ENCODE measurements at places on chromosomes 11 and 22.
A peak's percentile ranks its signal among the peaks of the same experiment; 100 is the strongest.

DNA sequence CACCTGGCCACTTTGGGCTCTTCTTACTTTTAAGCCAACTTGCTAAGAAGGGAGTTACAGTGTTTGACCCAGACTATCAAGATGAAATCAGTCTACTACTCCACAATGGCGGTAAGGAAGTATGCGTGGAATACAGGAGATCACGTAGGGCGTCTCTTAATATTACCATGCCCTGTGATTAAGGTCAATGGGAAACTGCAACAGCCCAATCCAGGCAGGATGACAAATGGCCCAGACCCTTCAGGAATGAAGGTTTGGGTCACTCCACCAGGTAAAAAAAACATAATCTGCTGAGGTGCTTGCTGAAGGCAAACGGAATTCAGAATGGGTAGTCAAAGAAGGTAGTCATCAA, 1.0 kb upstream of the YPEL4 start:
- no peak for DNase-seq

GRCh38 chr11:93652161-93652597, 9.3 kb upstream of the CEP295 start:
- peak; percentile 37 for DNase-seq

DNA sequence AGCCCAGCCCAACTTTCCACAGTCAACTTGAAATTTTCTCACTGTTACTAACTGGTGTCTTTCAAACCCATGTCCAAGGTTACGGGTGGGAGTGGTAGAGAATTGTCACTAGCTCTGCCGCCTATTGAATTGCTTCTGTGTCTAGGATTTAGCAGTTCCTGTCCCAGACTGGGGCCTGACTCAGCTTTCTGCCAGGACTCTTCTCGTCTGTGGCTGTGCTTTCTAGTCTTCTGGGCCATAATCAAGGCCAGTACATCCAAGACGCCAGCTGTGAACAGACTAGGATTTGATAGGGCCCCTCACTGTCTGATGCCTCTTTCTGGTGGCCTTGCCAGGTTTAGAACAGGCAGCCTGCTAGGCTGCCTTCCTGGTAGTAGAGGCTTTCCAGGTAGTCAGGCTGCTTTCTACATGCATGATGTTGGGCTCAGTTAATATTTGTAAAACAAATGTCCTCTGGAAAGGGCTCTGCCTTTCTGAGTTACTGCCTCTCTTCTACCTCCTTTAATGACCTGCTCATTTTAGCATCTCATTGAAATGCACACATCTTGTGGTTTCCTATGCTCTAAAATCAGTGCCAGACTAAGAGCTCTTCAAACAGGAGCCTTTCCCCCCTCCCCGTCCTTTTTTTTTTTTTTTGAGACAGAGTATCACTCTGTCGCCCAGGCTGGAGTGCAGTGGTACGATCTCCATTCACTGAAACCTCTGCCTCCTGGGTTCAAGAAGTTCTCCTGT, 13.1 kb upstream of the HIKESHI start:
- no peak for DNase-seq

- no peak for DNase-seq
Observed at GRCh38 chr22:40553014-40553554, 83.4 kb downstream of the MRTFA start.

DNA sequence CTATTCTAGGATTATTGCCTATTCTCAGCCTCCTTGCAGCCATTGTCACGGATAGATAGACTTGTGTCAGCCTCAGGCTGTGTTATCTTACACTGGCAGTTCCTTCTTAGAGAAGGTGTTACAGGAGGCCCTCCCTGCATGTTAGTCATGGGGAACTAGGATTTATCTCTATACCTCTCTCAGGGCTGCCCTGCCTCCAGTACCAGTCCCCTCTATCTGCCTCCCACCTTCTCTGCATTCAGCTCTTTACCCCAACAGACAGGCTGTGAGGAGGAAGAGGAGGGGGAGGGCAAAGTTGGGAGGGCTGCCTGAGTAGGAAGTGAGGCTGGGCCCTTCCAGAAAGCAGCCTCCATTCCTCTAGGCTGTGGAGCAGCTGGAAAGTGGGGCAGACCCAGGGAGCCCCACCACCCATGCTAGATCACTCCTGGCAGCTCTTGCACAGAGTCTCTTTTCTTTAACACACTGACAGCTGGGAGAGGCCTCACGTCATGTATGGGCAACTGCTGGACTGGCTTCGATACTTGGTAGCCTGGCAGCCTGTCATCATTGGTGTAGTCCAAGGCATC, 2.9 kb upstream of the IL18BP start:
- no peak for DNase-seq

DNA sequence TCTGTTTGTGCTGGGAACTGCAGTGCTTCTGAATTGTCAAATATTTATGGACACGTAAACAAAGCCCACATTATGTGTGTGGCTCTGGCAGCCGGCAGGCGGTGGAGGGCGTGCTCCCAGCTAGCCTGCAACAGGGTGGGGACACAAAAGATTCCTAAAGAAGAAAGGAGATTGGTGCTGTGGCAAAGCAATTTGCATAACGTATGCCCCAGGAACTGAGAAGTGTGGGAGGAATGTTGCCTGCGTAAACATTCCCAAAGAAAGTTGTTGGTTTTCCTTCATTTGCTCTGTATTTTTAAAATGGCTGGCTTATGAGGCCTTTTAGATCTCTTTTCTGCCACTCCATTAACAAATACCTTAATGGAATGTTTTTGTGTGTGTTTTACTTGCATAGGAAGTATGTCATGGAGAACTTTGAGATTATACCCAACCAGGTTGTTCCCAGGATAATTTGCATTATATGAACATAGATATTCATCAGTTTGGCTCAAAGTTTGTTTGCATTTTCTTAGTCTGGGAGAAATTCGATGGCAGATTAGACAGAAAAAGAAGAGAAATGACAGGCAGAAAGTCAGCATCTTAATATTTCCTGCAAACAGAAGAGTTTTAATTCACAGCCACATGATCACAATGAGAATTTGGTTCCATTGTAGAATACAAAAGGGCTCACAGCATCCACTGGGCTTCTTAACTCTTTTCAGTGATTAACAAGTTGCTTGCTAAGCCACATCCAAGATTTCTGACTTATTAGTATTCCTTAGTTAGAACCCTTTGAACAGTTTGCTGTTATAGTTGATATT, 41.8 kb upstream of the DLAT start:
- no peak for DNase-seq

GRCh38 chr22:27311698-27312550, 489.6 kb downstream of the MN1 start:
- DNase-seq: no peak

- DNase-seq: no peak
Observed at GRCh38 chr11:34476849-34477248, 36.7 kb downstream of the ELF5 start.

- DNase-seq: no peak
Observed at GRCh38 chr22:32684822-32685187, 116.7 kb upstream of the TIMP3 start.

GRCh38 chr22:45998638-45999378, 21.8 kb upstream of the WNT7B start:
- DNase-seq: no peak

GRCh38 chr11:109298865-109299264, 123.1 kb upstream of the C11orf87 start:
- DNase-seq: no peak

- no peak for DNase-seq
Observed at GRCh38 chr11:45021692-45022141, 71.0 kb upstream of the TP53I11 start.

DNA sequence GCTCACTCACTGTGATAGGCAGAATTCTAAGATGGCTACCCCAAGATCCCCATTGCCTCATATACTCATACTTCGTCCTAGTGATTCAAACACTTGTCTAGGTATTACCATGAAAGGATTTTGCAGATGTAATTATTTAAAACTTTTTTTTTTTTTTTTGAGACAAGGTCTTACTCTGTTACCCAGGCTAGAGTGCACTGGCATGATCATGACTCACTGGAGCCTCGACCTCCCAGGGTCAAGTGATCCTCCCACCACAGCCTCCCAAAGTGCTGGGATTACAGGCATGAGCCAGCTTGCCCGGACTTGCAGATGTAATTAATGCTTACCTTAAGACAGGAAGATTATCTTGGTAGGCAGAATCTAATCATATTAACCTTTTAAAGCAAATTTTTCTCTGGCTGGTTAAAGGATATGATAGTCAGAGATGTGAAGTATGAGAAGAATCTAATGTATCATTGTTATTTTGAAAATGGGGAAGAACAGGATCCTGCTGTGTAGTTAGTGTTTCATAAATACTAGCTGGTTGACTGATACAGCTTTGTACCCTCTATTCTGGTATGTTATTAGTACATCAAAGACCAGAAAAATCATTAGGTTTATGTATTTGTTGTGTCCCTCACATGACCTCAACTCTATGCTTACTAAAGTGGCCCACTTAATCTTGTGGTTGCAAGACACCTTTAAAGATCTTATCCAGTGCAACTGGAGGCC, 35.5 kb downstream of the C2CD3 start:
- no peak for DNase-seq

DNA sequence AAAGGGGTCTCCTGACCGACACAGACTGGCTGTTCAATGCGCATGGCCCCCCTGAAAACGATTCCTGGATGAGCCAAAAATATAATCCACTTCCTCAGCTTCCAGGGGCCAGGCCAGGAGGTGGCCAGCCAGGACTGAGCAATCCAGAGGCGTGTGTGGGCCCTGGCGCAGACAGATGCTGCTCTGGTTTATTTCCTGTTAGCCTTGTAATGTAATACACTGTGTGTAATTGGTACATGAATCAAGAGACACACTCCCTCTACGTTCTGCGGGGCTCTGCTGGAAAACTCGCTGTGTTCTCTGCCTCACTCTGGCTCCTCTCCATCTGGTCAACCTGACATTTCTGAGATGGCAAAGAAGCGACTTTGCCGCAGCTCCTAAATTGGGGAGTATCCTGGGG, 26.3 kb upstream of the ISX start:
- no peak for DNase-seq

DNA sequence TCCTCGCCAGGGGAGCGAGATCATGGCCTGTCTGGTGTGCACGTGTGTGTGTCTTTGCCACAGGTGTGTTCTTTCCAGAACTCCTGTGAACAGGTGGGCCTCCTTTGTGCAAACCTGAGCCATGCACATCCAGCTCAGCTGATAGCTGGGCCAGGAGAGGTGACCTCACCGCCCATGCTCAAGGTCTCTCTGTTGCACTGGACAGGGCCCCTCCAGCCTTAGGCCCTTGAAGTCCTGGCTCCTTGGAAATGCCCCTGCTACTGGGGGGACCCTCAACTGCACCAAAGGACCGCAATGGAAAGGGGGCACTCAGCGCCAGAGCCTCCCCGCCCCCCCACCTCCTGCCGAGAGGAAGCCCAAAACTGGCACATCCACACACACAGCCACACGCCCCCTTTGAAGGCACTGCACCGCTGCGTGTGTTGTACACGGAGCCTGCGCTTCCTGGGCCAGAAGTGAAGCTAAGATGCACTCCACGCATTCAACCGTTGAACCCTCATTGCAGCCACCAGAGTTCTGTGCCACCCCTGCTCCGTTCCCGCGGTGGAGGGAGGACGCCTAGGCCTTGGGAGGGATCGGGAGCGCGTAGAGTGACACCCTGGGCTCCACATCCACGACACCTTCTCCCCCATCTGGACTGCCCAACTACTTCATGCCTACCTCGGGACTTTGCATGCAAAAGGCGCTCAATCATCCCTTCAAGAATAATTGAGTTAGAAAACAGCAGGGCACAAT, 16.4 kb upstream of the IL2RB start:
- no peak for DNase-seq

GRCh38 chr11:131404010-131404409, 33.6 kb downstream of the NTM start:
- no peak for DNase-seq

- no peak for DNase-seq
Observed at GRCh38 chr11:23723861-23724260, 773.0 kb upstream of the LUZP2 start.

GRCh38 chr11:18703001-18703763, 4.6 kb downstream of the TMEM86A start:
- no peak for DNase-seq

- no peak for DNase-seq
Observed at GRCh38 chr22:49565516-49565855, 262.2 kb downstream of the BRD1 start.

- no peak for DNase-seq
Observed at GRCh38 chr11:68527585-68527984, 67.0 kb downstream of the PPP6R3 start.

DNA sequence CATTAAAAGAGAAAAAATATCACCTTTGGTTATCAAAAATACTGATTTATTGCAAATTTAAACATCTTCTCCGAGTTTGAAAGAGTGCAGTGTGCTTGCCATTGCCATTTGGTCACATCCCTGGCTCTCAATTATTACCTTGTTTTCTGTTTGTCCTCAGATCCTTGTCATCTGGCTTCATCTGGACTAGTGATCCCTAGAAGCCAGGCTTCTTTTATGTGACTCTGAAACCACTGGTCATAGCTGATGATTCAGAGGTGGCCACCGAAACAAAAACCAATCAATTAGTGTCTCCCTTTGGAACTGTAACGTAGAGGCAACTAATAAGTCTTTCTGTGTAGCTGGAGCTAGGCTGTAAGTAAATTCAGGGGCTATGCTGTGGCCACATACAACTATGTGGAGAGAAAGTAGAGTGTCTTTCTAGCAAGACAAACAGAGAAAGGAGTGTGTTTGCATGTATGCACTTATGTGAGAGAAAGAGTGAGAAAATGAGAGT, 237.9 kb downstream of the LUZP2 start:
- DNase-seq: no peak

- no peak for DNase-seq
Observed at GRCh38 chr11:32466279-32466915, 31.1 kb upstream of the WT1 start.

GRCh38 chr22:46806794-46807193, 44.3 kb downstream of the TBC1D22A start:
- no peak for DNase-seq

DNA sequence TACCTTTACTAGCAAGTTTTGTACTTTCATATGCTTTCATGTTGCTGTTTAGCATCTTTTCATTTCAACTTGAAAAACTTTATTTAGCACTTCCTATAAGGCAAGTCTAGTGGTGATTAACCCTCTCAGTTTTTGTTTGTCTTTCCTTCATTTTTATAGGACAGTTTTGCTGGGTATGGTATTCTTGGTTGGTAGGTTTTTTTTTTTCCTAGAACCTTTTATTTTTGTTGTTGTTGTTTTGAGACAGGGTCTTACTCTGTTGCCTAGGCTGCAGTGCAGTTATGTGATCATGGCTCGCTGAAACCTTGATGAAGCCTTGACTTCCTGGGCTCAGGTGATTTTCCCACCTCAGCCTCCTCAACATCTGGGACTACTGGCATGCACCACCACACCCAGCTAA, 29.9 kb upstream of the SLC5A1 start:
- DNase-seq: no peak

GRCh38 chr11:27600656-27601055, 94.1 kb upstream of the LIN7C start:
- no peak for DNase-seq

All from memory B cell (primary cell).